COR-L47 (cell line): ENCODE measurements at places on chromosomes 6 and 20.

GRCh38 chr6:87848616-87849015 lies 146.6 kb upstream of the AKIRIN2 start:
- DNase-seq, result no peak

GRCh38 chr20:63124782-63125580 lies 91.0 kb downstream of the YTHDF1 start:
- no peak for DNase-seq

DNA sequence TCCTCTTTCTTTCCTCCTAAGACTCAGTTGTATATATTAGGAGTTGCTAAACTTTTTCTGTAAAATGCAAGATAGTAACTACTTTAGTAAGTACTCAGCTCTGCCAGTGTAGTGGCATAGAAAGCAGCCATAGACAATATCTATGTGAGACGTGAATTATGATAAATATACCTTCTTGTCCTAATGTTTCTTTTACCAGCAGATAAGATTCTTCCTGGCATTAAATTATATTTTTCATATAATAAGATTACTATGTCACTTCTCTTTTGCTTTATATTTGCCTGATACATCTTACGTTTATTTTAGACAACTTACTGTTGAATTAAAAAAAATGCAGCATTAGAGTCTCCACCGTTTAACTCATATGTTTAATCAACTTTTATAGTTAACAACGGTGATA lies 51.7 kb downstream of the HDGFL1 start:
- no peak for DNase-seq

- no peak for DNase-seq
Measured at GRCh38 chr6:133040094-133040802, 200.9 kb upstream of the EYA4 start.

DNA sequence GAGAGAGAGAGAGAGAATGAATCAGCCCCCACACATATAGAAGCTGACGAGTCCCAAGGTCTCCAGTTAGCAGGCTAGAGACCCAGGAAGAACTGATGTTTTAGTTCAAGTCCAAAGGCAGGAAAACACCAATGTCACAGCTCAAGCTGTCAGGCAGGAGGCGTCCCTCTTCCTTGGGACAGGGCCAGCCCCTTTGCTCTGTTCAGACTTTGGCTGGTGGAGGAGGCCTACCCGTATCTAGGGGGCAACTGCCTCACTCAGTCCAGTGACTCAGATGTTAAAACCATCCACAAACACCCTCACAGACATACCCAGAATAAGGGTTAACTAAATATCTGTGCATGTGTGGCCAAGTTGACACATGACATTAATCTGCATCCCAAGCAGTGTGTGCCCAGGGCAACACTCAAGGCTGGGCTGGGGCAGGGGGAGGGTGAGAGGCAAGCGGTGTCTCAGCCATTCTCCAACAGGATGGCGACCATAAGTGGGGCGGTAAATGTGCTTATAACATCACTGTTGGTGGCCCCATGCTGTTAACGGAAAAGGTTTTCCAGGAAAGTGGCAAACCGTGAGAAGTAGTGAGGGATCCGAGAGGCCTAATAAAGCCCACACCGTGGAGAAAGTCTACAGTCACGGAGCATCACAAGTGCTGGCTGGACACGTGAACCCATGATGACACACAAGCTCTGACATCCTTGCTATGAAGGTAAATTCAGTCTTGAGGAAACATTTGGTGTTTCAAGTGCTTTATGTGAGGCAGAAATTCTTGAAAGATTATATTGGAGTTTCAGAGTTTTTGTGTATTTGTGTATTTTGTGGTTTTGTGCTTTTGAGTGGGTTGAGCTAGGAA lies 28.1 kb downstream of the RAMACL start:
- DNase-seq, result no peak

- no peak for DNase-seq
Measured at GRCh38 chr20:63154395-63154794, 61.5 kb downstream of the YTHDF1 start.

GRCh38 chr6:83185096-83185495 lies 8.0 kb downstream of the PGM3 start:
- no peak for DNase-seq

GRCh38 chr6:139029470-139030227 lies 1.1 kb downstream of the ABRACL start:
- DNase-seq, result peak; percentile 11

DNA sequence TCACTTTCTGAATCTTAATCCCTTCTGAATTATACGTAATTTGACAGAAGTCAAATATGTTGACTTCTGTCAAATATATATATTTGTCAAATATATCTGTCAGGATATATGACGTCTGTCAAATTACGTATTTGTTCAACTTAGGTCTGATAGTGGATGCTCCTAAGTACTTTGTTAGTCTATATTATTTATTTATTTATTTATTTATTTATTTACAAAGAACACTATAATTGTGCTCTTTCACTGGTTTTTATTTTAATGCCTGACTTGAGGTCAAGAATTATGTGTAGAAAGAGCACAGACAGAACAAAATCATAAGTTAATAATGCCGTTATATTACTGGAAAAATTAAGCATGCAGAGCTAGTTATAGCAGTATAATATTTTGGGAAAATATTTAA lies 81.2 kb downstream of the UST start:
- DNase-seq, result no peak

- DNase-seq, result no peak
Measured at GRCh38 chr6:95846652-95847051, 169.1 kb upstream of the FUT9 start.

DNA sequence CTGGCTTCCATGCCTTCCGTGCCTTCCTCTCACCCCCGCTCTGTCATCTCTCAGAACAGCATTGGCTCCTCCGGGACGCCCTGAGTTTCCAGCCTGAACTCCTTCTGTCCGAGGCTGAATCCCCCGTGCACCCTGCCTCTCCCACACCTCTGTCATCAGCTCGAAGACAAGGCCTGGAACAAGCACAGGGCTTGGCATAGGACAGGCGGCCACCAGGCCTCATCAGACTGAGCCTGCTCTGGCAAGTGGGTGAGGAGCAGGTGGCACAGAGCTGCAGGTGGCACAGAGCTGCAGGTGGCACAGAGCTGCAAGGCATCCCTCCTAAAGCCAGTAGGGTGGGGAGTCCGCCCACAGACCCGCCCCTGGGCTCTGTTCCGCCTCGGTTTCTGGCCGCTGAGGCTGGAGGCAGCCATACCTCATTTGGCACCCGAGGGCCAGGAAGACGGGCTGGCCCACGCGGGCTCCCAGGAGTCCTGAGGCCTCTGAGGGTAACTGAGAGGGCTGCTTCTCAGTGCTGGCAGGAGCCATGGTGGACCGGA lies 60.2 kb downstream of the EZR start:
- DNase-seq, result peak; percentile 67

DNA sequence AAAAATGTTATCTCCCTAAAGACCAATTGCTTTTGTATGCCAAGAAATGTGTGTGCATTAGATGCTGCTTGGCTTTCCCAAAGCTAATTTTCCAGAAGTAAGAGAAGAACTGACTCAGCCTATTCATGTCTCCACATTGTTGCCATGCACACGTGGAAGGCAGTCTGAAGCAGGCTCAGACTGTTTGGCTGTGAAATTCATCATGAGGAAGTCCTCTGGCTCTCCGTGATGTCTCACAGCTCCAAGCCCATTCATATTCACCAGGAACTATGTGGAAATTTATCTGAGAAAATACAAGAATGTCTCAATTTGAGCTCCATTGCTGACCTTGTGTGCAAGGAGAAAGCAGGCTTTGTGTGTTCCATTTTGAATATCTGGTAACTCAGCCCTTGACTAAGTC lies 1022.2 kb upstream of the GJE1 start:
- DNase-seq, result no peak

DNA sequence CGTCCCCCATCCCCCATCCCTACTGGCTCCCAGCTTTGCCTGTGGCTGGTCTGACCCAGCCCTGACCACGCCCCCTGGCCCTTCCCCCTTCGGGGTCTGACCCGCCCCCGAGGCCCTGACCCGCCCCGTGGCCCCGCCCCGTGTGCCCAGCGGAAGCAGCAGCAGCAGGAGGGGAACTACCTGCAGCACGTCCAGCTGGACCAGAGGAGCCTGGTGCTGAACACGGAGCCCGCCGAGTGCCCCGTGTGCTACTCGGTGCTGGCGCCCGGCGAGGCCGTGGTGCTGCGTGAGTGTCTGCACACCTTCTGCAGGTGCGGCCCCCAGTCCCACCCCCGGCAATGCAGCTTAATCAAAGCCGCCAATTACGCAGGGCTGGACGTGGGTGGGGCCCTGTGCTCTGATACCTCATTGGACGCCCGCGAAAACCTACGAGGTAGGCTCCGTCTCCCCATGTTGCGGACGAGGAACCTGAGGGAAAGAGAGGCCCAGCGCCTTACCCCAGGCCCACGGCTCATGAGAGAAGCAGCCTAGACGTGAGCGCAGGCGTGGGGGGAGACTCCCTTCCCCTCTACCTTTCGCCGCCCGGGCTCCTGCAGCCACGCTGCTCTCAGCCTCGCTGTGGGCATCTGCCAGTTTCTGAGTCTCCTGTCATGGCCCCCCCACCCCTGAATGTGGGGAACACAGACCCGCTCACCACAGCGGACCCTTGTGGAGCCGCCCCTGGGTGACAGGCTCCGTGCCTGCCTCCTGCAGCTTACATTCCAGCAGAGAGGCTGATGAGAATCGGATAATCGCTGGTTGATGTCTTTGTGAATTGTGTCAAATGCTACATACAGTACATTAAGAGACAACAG lies 12.8 kb downstream of the RBCK1 start:
- peak; percentile 60 for DNase-seq

DNA sequence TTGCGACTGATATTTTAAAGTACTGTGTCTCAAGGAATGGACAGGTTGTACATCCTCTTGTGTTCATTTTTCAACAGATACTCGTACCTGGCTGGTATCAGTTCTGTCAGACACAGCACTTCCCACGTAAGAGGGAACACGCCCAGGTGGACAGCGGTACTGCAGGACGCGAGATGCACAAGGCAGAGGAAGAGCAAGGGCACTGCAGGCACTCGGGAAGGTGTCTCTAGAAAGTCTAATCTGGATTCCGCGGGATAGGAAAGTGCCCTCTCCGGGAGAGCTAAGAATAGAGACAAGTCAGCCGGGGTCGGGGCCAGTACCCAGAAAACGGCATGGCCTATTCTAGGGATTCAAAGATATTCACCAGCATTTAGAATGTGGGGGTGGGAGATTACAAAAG lies 94.2 kb upstream of the MBOAT1 start:
- no peak for DNase-seq

DNA sequence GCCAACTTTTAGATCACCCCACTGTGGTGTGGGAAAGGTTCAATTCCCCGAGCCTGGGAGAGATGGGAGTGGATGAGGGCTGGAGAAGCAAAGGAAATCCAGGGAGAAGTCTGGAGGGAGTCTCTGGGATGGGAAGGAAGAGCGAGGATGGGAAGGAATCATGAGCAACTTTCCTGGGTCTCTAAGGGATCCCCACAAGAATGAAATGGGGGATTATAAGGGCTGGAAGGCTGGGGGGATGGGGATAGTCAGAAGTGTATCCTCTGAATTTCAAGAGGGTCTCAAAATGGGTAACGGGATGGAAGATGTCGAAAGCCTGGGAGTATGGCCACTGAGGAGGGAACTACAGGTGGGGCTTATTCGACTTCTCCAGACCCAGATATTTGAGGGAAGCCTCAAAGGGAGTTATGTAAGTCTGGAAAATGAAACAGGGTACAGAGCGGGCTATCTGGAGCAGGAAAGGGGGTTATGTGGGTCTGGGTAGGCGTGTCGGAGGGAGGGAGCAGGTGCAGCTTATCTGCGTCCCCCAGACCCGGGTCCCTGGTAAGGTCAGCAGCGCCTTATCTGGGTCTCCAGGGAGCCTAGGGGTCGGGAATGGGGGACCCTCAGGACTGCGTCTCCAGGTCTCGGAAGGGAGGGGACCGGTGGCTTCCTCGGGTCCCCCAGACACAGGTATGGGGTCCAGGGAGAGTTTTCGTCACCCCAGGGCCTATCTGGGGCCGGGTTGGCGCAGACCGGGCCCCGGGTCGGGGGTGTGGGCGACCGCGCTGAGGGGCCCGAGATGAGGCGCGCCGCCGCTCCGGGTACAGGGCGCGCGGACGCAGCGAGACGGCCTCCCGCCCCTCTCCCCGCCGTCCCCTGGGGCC lies 550 bp downstream of the PLAGL2 start:
- no peak for DNase-seq

DNA sequence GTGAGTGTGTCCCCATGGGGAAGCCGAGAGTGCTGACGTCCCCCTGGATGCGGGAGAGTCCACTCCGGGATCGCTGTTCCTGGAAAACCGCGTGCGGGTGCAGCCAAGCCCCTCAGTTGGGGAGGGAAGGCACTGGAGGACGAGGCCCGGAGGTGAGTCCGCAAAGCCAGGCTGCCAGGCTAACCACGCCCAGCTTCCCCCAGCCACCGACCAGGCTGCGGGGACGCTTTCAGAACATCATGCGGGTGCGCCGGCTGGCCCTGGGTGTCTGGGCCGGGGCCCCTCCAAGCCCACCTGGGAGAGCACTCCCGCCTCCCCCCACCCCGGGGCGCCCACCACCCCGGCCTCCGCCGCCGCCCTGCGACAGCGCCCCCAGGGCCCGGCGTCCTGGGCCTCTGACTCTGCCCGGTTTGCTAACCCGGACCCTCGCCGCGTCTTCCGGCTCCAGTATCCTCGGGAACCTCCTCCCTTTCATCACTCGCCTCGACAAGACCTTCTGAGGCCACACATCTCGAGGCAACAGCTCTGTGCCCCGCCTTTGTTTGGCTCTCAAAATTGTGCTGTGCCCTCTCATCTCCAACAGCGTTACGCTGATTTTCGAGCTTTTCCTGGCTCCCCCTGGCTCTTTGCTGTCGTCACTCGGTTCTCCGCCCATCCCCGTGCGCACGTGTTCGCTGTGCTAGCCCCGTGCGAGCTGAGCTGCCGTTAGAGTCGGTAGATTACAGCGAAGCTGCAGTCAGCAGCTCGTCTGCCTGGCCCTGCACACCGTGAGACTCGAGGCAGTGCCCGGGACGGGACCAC lies 47.1 kb upstream of the ENTPD6 start:
- DNase-seq, result no peak

- no peak for DNase-seq
Measured at GRCh38 chr20:21136015-21136732, 10.3 kb downstream of the KIZ start.

DNA sequence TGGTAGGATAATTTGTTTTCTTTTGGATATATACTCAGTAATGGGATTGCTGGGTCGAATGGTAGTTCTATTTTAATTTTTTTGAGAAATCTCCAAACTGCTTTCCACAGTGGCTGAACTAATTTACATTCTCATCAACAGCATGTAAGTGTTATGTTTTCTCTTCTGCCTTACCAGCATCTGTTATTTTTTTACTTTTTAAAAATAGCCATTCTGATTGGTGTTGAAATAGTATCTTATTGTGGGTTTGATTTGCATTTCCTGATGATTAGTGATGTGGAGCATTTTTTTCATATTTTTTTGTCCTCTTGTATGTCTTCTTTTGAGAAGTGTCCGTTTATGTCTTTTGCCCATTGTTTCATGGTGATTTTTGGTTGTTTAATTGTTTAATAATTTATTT lies 11.9 kb downstream of the HINT3 start:
- DNase-seq, result no peak
